ENCODE measurements at places on chromosomes 4 and X. TPM values are rescaled to one million over a fixed set of nuclear protein-coding genes. Genes with fewer than 3 reads are reported as not detected.

The PABPC1L2A gene
- total RNA-seq: not detected

The CRMP1 gene
- total RNA-seq: under 0.01 TPM

The HPF1 gene
- 11.3 TPM for total RNA-seq

The REELD1 gene
- not detected for total RNA-seq

The NOX1 gene
- total RNA-seq: not detected

The ZMAT1 gene
- 0.81 TPM for total RNA-seq

The HSFX1 gene
- total RNA-seq: 0.16 TPM

The SPACA5 gene
- not detected for total RNA-seq

The ZNF185 gene
- total RNA-seq: 5.3 TPM

The IL21 gene
- total RNA-seq: not detected

The USP9X gene
- total RNA-seq: 211 TPM

The TMEM154 gene
- 2.9 TPM for total RNA-seq

The ZNF732 gene
- total RNA-seq: 0.81 TPM

The ARMCX6 gene
- total RNA-seq: 42.2 TPM

The MAGEA4 gene
- not detected for total RNA-seq

The CLCN4 gene
- 3.1 TPM for total RNA-seq

The PNMA6A gene
- total RNA-seq: 0.94 TPM

The SLC26A1 gene
- 0.13 TPM for total RNA-seq

The TEX13B gene
- total RNA-seq: not detected

The DUX4 gene
- not detected for total RNA-seq

The PRPS1 gene
- total RNA-seq: 20.4 TPM

The RPS3A gene
- total RNA-seq: 1,934 TPM

The TMSB15C gene
- total RNA-seq: 2.8 TPM

The RNF4 gene
- total RNA-seq: 27.7 TPM

The EIF2S3 gene
- 173 TPM for total RNA-seq

The RWDD4 gene
- 9.4 TPM for total RNA-seq

The FGB gene
- total RNA-seq: not detected

The SPOCK3 gene
- 0.13 TPM for total RNA-seq

The CSAG3 gene
- total RNA-seq: not detected

The SMIM43 gene
- total RNA-seq: 0.65 TPM

The EGFL6 gene
- not detected for total RNA-seq

The SLC49A3 gene
- total RNA-seq: 5.9 TPM

The RBMXL3 gene
- total RNA-seq: not detected

The TKTL1 gene
- 0.31 TPM for total RNA-seq

The PAGE2 gene
- total RNA-seq: not detected

The MGARP gene
- total RNA-seq: 0.94 TPM

The VSIG1 gene
- 1.0 TPM for total RNA-seq

The XAGE1A gene
- total RNA-seq: not detected

The RTL9 gene
- total RNA-seq: not detected

The PLXNA3 gene
- total RNA-seq: 13.3 TPM

The KLHL4 gene
- 87.8 TPM for total RNA-seq

The NKX6-1 gene
- total RNA-seq: not detected

The MAP7D2 gene
- 0.19 TPM for total RNA-seq

The GLRA2 gene
- not detected for total RNA-seq

The MSX1 gene
- total RNA-seq: 7.9 TPM

The TCEAL2 gene
- total RNA-seq: not detected

The CCDC158 gene
- total RNA-seq: not detected
